ENCODE measurements at places on chromosomes 6 and 20. TPM values are rescaled to one million over a fixed set of nuclear protein-coding genes. Genes with fewer than 3 reads are reported as not detected.
A peak's percentile ranks its signal among the peaks of the same experiment; 100 is the strongest.

GRCh38 chr6:161169035-161169434 is 104.8 kb downstream of the AGPAT4 start:
- peaks cover 10% of the 10 kb centered on the region for H3K4me1 ChIP-seq
- peak overlapping the region; percentile 39 for H3K27ac ChIP-seq
- H3K27me3 ChIP-seq: no peaks in the 10 kb centered on the region
- no peaks in the 10 kb centered on the region for H3K36me3 ChIP-seq
- no peak for DNase-seq

The LPIN3 gene
- 8.4 TPM for total RNA-seq

DNA sequence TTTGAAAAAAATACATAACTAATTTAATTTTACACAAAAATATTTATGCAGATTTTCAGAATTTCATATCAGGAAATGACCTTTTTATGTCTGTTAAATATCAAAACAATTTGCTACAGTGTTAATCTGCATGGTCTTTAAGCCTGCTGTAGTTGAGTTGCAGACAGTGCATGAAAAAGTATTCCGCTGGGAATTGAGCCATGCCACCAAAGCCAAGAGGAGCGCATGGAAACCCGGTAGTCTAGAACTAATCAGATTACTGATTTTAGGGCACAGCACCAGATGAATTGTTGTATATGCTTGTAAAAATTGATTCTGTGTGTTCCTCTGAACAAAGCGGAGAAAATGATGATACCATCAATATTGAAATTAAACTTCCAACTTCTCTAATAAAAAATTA is 34.3 kb upstream of the LAMP5 start:
- no peaks in the 10 kb centered on the region for H3K27me3 ChIP-seq
- H3K4me1 ChIP-seq: no peaks in the 10 kb centered on the region
- H3K4me3 ChIP-seq: no peak overlapping the region
- DNase-seq: no peak
- H3K27ac ChIP-seq: no peak overlapping the region
- H3K36me3 ChIP-seq: no peaks in the 10 kb centered on the region

DNA sequence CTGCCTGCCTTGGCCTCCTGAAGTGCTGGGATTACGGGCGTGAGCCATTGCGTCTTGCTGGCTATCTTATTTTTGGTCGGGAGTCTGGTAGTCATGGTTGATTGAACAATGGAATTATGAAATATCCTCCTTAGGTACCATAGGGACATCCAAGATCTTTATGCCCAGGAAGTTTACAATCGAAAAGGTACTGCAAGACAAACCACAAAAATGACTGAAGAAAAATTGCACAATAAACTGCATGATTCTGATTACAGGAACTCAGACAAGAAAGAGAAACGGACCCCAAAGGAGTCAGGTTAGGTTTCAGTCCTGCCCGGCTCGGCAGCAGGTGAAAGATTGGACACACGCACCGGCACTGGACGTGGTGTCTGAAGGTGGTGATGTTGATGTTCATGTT is 5.3 kb downstream of the SLC26A8 start:
- DNase-seq: no peak
- no peaks in the 10 kb centered on the region for H3K36me3 ChIP-seq
- H3K27ac ChIP-seq: no peak overlapping the region
- no peaks in the 10 kb centered on the region for H3K27me3 ChIP-seq

GRCh38 chr6:78883651-78884050 is 16.3 kb downstream of the IRAK1BP1 start:
- 0 out of 2 replicates have a peak, but pooled peaks cover 4% of the 10 kb centered on the region for H3K36me3 ChIP-seq
- H3K27me3 ChIP-seq: no peaks in the 10 kb centered on the region
- H3K4me1 ChIP-seq: no peaks in the 10 kb centered on the region
- no peak overlapping the region for H3K4me3 ChIP-seq
- H3K27ac ChIP-seq: no peak overlapping the region

The DOK5 gene
- total RNA-seq: 5.0 TPM

The GSTA2 gene
- total RNA-seq: not detected

DNA sequence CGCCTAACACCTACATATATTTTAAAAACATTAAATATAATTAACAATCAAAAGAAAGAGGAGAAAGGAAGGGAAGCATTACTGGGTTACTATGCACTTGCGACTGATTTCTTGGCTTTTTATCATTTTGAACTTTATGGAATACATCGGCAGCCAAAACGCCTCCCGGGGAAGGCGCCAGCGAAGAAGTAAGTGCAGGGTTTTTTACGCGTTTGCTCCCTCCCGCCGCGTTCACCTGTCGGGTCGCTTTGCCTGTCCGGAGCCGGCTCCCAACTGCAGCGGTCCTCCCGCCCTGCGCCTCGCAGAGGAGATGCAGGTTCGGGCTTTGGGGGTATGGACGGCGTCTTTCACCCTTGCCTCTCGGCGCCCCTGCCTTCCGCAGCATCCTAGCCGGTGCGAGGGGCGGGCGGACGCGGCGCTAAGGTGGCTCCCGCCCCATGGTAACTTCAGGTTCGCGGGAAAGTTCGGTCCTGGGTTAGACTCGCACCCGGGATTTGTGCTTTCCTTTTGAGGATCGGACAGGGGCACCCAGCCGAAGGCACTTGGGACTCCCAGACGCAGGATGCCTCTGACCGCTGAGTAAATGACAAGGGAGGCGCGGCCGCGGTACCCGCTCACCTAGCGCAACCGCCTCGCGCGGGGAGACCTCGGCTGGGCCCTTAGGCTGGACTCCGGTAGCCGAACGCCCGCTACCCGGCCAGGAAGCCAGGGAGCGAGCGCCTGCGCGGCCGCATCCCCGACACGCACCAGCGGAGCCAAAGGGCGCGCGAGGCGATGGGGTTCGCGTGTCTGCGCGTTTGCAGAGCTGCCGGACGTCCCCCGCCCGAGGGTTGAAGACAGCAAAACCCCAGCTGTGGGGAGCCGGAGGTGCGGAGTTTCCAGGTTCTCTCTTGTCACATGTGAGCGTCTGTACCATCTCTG is 891 bp downstream of the RSPO3 start:
- peaks cover 26% of the 10 kb centered on the region for H3K4me1 ChIP-seq
- H3K4me3 ChIP-seq: peak overlapping the region; percentile 79
- H3K27me3 ChIP-seq: peaks cover 79% of the 10 kb centered on the region
- DNase-seq: peak; percentile 77
- no peak overlapping the region for H3K27ac ChIP-seq
- H3K36me3 ChIP-seq: no peaks in the 10 kb centered on the region

DNA sequence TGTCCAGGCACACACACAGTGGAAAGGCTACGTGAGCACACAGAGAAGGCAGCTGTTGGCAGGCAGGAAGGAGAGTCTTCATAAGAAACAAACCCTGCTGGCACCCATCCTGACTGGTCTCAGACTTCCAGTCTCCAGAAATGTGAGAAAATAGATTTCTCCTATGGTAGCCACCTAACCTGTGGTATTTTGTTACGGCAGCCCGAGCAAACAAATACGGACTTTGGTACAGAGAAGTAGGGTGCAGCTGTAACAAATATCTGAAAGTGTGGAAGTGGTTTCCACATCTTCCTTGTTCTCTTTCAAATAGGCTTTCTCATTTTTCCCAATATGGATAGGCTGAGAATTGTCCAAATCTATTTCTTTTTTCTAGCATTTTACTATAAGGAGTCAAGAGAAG is 94.6 kb downstream of the ADGB start:
- H3K36me3 ChIP-seq: no peaks in the 10 kb centered on the region
- DNase-seq: no peak
- no peaks in the 10 kb centered on the region for H3K27me3 ChIP-seq
- no peaks in the 10 kb centered on the region for H3K4me1 ChIP-seq
- no peak overlapping the region for H3K4me3 ChIP-seq

- H3K36me3 ChIP-seq: no peaks in the 10 kb centered on the region
- no peak overlapping the region for H3K27ac ChIP-seq
- no peak overlapping the region for H3K4me3 ChIP-seq
- no peak for DNase-seq
- peaks cover 17% of the 10 kb centered on the region for H3K4me1 ChIP-seq
Observed at GRCh38 chr6:107697682-107698081, 126.4 kb downstream of the SCML4 start.

- H3K36me3 ChIP-seq: no peaks in the 10 kb centered on the region
- no peak for DNase-seq
- H3K27me3 ChIP-seq: no peaks in the 10 kb centered on the region
- H3K27ac ChIP-seq: no peak overlapping the region
Observed at GRCh38 chr20:21936261-21936660, 230.8 kb downstream of the PAX1 start.

The PPIL6 gene
- 1.5 TPM for total RNA-seq

Measured in GM23338 (cell line).